Stimulated activated CD4-positive, alpha-beta T cell treated with anti-CD3 and anti-CD28 coated beads, Interleukin-15, amount 100 ng/mL, for 1 hour (primary cell): ENCODE measurements at places on chromosomes 4 and X.

DNA sequence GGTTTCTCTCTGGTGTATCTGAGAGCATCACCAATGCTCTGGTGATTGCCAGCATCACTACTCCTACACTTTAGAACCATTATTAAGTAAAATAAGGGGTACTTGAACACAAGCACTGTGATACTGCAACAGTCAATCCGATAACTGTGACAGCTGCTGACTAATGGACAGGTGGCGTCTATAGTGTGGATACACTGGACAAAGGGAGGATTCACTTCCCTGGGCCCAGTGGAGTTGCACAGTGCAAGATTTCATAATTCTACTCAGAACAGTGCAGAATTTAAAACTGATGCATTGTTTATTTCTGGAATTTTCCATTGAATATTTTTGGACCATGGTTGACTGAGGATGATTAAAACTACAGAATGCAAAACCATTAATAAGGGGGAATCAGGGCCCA is 97.8 kb downstream of the SHROOM3 start:
- no peak for DNase-seq

- DNase-seq = no peak
Observed at GRCh38 chrX:9339603-9340491, 125.0 kb upstream of the TBL1X start.

DNA sequence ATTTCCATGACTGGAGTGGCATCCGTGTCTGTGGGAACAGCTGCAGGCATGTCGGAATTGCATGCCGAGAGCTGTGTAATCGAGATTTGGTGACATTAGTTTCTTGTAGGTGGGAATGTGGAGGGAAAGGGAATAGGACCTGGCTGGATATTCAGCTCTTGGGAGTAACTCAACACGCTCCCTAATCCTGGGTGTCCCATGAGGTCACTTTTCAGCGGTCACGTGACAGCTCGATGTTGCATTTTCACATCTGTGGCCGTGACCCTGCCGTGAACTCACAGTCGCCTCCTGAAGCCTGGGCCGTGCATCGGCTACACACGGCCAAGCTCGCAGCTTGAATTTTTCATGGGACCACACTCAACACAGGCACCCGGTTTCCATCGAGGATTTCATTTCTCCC is 25.8 kb upstream of the PSAPL1 start:
- no peak for DNase-seq

DNA sequence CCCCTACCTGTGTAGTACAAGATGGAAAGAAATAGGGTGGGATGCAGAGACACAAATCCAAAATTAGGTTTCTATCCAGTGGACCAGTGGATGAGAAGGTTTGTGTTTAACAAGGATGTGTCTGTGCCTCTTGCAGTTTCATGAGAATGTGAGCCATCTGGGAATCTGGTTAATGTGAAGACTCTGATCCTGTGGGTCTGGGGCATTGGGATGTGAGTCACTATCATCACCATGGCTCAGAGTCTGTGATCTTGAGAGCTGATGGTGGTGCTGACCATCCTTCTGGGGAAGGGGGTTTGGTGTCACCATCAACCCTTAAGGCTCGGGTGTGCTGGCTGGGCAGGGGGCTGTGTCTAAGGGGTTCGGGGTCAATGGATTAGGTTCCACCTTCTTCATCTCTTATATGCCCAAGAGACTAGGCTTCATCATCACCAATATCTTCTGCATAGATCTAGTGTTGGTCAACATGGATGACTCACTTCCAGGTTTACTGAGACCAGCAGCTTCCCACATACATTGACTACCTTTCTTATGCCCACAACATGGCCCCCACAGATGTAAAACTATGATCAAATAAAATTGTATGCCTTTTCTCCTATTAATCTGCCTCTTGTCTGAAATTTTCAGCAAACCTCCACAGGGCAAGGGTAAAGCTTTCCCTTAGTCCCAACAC is 65.7 kb upstream of the MID1 start:
- no peak for DNase-seq

DNA sequence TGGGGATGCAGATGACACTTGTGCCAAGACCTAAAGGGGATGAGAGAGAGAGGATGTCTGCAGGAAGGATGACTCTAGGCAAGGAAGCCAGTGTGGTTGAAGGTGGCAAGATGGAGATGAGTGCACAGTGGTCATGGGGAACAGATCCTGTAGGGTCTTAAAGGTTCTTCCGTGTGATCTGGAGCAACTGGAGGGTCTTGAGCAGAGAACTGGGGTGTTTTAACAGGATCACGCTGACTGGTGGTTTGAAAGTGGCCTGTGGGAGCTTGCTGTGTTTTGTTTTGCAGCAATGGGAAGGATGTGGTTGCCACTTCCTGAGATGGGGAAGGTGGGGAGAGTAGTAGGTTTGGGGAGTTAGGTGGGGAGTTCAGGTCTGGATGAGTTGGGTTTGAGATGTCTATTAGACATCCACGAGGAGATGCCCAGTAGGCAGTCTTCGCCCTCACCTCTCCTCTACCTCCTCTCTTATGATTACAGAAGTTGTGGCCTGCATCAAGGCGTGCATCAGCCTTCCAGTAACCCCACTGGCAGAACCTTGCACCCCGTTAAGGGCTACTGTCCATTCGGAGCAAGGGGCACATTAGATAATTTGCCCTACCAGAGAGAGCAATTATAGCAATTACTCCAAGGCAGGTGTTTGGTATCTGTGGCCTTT is 1.4 kb upstream of the STBD1 start:
- DNase-seq = no peak

DNA sequence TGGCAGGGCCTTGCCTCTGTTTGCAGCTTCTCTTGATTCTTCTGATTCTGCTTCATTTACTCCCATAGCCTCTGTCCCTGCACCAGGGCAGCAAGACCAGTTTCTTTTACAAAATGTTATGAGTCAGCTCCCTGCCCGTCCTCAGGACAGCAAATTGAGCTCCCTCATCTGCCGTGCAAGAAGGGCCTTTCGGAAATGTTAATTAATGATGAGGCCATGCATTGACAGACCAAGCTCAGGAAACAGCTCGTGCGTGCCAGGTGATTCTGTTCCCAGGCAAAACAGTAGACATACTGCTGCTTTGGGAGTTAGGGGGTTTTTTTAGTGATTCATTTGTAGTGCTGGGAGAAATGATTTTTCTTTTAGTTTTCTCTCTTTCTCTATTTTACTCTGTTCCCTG is 231.7 kb downstream of the FBXW7 start:
- no peak for DNase-seq

DNA sequence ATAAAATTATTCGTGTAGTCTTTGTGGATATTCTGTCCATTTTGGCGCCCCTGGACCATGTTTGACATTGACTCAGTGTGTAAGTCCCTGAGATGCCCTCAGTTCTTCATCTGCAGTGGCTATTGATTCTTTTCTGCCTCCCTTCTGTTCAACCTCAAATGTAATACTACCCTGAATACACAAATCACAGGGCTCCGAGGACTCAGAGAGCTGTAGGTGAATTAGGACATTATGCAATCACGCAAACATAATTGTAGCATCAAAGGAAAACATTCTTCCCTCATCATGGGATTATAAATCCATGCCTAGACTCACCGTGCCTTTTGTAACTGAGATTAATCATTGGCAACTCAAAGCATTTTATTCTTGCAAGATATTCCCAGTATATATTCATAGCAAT is 161.4 kb upstream of the PACRGL start:
- no peak for DNase-seq

DNA sequence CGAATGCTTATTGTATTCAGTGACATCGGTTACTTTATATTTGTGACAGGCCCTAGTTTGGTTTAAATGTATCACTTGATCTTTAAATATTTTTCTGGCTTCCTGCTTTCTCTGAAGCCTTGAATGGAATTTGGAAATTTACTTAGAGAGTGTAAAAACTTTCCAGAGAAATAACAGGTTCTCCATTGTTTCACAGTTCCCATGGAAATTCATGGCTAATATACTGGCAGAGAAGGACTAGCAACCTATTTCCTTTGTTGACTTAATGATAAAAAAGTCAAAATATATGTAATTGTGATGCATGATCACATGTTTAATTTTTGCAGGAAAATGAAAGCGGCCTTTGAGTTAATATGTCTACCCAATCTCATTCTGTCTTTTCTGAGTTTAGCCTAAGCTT is 13.2 kb downstream of the NEIL3 start:
- no peak for DNase-seq

GRCh38 chr4:13921805-13922204 is 294.3 kb upstream of the BOD1L1 start:
- no peak for DNase-seq

- no peak for DNase-seq
Observed at GRCh38 chr4:6386091-6386490, 86.3 kb downstream of the PPP2R2C start.

- no peak for DNase-seq
Observed at GRCh38 chr4:83568062-83568461, 32.2 kb downstream of the GPAT3 start.

DNA sequence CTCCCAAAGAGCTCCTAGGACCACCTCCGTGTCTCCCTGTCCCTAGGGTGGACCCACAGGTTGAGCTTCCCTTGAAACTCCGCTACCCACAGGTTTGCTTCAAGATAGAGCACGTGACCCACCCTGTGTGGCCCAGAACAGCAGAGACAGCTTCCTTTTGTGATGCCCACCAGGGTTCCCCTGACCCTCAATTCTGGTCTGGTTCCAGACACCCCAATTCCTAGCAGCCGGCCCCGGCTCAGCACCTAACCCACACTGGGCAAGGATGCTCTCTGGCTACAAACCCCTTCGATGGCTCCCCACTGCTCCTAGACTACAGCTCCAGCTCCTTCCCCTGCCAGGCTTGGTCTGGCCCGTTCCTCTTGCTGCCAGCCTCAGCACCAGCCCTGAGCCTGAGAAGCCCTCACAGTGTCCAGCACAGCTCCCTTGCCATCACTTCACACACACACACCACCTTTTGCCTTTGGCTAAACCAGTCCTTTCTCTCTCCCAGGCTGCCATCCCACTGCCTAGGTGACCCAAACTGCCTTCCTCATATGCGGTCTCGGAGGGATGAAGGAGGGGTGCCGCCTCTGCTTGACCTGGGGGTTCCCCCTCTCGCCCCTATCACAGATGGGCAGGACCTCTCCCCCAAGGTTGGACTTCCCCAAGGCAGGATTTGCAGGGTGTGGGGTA is 6.2 kb downstream of the PNCK start:
- DNase-seq = no peak

DNA sequence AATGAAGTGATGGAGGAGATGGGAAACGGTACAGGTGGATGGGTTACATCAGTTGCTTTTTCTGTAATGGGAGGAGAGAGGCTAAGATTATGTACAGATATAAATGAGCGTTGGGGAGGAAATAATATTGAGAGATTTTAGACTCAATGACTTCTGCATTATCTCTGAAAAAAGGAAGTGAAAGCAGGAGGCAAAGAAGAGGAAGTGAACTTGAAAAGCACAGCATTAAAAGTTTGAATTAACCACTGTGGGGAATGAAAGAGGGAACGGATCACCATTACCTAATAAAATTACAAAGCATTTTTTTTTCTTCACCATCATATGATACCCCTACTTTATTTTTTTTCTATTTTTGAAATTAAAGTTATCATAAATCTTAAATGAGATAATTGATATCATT is 1025.5 kb downstream of the RPA4 start:
- no peak for DNase-seq

- no peak for DNase-seq
Observed at GRCh38 chrX:31656013-31656412, 584.2 kb upstream of the FTHL17 start.

- DNase-seq = no peak
Observed at GRCh38 chr4:42385516-42385915, 11.8 kb upstream of the SHISA3 start.

- no peak for DNase-seq
Observed at GRCh38 chr4:158459085-158459820, 62.4 kb upstream of the RXFP1 start.

DNA sequence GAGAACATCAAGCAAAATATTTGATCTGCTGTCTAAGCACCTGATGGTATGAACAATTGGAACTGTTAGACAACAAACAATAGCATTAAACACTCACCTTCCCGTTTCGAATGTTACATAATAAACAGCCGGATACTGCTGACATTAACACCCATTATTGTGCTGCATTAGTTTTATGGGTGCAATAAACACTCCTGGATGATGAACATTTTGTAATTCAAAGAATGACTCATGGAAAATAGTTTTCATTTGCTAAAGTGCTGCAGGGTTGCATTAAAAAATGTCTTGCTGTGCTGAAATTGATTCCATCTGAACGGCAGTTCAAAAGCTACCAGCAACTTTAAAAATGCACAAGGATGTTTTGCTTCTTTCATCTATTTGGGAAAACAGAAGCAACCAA is 100.8 kb upstream of the SORBS2 start:
- DNase-seq = no peak

DNA sequence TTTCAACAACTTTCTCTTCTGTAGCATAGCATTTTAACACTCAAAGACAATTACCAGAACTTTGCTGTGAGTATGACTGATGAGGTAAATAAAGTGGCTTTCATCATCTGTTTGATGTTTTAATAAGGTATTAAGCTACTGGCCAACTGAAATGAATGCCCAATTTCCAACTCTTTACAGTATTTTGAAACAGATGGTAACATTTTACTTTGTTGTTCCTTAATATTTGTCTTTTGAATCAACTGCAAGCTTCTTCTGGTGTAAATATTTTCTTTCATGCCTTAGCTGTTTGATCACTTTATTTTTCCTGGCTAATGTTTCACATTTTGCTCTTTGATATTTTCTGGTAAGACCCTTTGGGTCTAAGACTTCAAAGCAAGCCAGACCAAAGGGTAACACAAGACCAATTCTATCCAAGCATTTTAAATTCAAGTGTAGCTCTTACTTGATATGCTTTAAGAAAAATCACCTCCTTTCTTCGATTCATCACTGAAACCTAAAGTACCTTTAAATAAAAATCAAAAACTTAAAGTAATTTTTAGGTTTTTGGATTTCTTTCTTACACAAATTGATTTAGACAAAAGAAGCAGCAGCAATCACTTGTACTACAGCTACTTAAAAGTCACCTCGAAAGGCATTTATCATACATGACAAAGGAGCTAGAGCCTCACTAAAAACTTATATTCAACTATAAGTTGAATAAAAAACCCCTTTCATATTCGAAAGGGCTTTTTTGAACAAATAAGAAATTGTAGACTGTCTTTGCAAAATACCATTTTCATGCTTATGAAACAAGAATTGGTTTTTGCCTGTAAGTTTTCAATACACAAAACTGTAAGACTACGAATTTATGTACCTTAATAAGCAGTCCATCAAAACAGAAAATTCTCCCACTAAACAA is 57.6 kb downstream of the TBCK start:
- no peak for DNase-seq

GRCh38 chr4:54274795-54275665 is 45.9 kb downstream of the PDGFRA start:
- DNase-seq = no peak

DNA sequence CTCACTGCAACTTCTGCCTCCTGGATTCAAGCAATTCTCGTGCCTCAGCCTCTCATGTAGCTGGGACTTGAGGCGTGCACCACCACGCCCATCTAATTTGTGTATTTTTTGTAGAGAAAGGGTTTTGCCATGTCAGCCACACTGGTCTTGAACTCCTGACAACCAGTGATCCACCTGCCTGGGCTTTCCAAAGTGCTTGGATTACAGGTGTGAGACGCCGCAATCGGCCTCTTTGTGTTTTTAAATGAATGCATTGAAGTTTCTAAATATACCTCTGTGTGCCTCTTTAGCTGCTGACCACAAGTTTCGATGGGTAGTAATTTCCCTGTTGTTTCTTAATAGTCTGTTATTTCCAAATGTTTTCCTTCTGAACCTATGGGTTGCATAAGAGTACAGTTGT is 765.3 kb upstream of the GRIA3 start:
- no peak for DNase-seq
